ENCODE measurements at places on chromosomes 16 and 17.

GRCh38 chr16:15509593-15510535, 75.5 kb downstream of the BMERB1 start:
- no peak for DNase-seq

GRCh38 chr17:32142857-32143526, 690 bp downstream of the RHOT1 start:
- DNase-seq, result no peak

GRCh38 chr16:5738586-5738985, 641.0 kb upstream of the EEF2KMT start:
- DNase-seq, result no peak

DNA sequence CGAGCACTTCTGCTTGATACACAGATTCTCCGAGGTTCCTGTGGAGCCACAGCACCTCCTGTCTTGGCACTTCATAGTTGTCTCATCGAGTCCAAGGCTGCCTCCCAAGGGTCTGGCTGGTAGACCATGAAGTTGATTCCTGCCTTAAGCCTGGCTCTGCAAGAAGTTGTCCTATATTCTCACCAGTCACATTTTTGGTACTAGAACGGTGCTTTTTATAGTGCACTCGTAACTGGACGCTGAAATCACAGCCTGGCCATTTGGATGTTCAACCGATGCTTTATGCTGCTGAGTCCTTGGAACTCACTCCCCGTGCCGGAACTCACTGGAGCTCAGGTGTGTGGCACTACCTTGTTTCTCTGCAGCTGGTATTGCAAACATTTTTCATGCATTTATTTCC, 35.6 kb downstream of the RMI2 start:
- DNase-seq, result no peak

DNA sequence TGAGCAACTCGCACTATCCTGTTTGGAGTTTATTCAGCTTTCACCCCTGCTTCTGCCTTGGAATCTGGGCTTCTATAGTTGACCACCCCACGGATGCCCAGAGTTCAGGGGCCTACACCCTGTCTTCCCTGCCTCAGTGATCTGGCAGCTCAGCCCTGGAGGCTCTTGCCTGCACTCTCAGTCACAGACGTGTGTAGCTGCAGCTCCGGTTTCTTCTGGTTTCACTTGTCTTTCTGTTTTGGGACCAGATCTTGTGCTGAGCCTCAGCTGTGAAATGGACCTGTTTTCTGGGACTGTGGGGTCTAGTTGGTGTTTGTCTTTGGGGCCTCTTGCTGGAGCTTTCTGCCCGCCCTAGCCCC, 5.8 kb downstream of the GPT2 start:
- no peak for DNase-seq

DNA sequence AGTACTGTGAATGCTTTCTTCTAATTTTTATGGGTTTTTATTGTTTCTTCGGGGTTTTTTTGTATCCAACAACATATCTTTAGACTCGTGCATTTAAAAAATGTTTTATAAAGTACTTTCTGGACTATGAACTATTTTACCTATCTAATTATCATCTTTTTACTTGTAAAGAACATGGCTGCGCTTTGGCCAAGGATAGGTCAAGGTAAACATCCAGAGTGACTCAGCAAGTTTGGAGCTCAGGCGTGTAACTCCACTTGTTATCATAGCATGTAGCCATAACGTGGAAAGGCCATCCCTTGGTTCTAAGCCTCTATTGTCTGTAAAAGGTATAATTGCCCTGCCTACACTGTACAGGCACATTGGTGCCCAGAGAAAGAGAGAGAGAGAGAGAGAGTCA, 818.0 kb upstream of the GOT2 start:
- DNase-seq, result no peak

DNA sequence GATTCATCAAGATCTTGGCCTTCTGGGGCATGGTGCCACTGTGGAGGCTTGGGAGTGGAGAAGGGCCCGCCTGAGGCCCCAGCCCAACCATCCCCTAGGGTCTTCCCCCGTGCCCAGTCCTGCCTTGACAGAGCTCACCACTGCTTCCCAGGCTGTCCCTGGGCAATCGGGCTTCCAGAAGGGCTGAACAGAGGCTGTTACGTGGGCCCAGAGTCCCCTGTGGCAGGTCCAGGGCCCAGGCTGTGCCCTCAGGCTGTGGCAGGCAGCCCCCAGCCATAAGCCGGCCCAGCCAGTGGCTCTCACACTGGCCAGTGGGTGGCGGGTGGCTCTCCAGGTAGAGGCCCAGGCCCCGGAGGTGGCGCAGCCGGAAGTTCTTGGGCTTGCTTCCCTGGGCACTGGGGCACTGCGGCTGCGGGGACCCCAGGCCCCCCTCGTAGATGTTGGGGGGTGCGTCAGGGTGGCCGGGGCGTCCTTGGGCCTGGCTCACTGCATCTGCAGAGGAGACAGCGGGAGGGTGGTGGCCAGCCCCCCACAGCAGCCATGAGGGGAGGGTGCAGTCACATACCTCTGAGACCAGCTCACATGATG, 809 bp downstream of the C16orf90 start:
- no peak for DNase-seq

DNA sequence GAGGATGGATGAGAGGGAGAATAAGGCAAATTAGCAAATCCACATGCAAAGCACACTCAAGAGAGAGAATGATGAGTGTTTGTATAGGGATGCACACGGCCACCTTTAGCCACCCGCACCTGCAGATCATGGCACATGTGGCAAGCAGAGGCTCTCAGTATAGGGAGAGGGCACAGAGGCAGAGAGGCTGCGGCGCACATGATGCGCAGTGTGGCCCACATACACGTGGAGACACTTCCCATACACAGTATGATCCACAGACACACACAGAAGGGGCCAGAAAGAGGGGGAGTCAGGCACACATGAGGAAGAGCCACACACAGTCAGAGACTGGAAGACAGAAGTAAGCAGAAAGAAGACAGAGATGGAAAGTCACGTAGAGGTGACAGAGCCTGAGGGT, 6.5 kb upstream of the CHD3 start:
- peak; percentile 41 for DNase-seq

GRCh38 chr17:67742025-67742424, 24.3 kb downstream of the NOL11 start:
- DNase-seq, result no peak

DNA sequence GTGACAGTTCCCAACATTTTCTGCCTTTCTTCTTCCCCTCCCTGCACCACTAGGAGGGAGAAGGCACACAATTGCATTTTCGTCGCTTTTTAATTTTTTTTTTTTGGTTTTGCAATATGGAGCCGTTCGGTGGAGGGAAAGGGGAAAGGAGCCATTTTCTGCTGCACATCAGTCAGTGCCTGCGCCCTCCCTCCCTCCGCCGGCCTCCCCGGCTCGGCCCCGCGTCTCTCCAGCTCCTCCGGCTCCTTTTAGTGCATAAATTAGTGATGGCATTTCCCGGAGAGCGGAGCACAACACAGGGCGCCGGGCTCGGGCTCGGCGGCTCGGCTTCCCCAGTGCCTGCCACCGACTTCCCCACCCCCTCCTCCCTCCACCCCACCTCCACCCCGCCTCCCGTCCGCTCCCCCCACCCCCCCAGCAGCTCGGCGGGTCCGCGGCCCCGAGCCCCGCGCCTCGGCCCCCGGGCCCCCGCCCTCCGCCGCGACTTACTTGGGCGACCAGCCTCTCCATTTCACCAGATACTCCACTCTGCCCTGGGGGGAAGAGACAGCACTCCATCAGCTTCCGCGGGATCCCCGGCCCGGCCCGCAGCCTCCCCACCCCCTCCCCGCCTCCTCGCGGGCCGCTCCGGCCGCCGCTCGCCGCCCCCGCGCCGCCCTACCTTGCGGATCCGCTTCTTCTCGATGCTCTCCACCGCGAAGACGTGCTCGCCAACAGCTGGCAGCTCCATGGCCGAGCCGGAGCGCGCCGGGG, 542 bp downstream of the CBX4 start:
- DNase-seq, result peak; percentile 86

DNA sequence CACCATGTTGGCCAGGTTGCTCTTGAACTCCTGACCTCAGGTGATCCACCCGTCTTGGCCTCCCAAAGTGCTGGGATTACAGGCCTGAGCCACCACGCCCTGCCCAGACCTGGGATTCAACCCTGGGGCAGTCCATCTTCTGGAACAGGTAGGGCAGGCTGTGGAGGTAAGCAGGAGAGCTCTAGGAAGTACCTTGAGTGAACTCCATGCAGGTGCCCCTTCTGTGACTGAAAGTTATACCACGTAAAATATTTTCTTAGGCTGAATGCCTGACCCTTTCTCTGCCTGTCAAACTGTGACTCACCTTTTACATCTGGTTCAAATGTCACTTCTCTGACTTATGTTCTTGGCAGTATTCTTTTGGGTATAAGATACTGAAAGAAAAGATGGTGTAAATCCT, 86.7 kb upstream of the ELAC2 start:
- no peak for DNase-seq

- no peak for DNase-seq
These were observed 387 bp downstream of the MSI2 start for GRCh38 chr17:57256708-57257112.

GRCh38 chr16:17058471-17058870, 412.3 kb downstream of the XYLT1 start:
- DNase-seq, result no peak

- DNase-seq, result no peak
These were observed 94.8 kb upstream of the CBX4 start for GRCh38 chr17:79933863-79934652.

- DNase-seq, result peak; percentile 75
These were observed 1.1 kb downstream of the CD79B start for GRCh38 chr17:63930951-63931575.

GRCh38 chr17:13415871-13416416, 185.8 kb downstream of the HS3ST3A1 start:
- DNase-seq, result no peak

- DNase-seq, result no peak
These were observed 110.0 kb downstream of the GAS7 start for GRCh38 chr17:10088444-10088843.

GRCh38 chr16:57594531-57595031, 33.8 kb upstream of the ADGRG1 start:
- DNase-seq, result no peak

- DNase-seq, result no peak
These were observed 6.4 kb downstream of the ITGAL start for GRCh38 chr16:30478766-30479478.

DNA sequence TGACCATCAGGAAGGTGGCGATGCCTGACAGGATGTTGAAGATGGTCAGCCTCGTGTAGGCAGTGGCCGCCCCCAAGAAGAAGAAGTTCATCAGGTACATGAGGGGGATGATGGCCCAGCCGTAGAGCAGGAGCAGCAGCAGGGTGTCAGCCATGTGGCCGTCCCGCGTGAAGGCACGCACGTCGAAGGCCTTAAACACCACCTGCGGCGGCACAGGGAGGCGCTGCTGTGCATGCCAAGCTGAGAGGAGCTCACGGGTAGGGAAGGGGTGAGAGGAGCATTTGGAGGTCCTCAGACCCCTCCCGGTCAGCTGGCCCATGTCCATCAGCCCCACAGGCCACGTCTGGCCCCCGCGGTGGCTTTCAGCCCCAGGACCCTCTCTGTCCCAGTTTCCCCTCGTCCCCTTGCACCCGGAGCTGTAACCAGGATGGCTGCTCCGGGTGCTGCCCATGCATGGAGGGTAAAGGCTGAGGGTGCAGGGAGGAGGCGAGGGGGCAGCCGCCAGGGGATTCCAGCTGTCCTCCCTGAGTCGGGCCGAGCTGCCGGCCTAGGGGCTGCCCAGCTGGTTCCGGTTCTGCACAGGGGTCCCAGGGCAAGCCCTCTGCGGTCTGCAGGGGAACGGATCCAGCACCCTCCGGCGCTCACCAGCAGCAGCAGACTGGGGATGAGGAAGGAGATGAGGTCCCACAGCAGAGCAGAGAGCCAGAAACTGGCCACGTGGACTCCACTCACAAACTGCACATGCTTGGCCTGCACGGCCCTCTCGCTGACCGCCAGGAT, 17.1 kb upstream of the RNPS1 start:
- DNase-seq, result no peak

DNA sequence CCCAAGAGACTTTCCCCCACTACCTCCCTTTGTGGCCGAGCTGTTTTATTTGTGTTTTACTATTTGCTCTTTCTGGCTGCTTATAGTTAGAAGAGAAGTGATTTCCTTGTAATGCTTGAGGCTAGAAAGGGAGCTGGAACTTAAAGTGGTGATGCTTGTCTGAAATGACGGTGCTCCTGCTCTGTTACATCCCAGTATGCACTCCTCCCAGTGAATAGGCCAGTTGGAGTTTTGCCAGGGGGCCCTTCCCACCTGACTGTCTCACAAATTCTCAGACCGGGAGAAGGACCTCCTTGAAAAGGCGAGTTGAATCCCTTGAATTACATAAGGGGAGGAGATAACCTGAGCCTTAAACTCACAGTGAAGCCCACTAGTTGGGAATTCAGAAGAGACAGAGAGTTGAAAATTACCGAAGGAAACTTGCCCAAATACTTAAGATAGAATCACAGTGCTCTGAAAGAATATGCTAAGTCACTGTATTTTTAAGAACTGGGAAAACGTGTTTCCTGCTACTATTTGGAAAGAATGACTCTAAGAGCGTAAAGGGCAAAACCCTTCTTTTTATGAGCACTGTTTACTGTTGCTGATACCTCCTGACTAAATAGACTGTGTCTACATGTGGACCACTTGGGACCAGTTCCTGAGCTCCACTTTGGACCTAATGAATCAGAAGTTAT, 84.7 kb upstream of the CLEC3A start:
- DNase-seq, result no peak

GRCh38 chr17:50217591-50217990, 16.2 kb upstream of the COL1A1 start:
- no peak for DNase-seq

DNA sequence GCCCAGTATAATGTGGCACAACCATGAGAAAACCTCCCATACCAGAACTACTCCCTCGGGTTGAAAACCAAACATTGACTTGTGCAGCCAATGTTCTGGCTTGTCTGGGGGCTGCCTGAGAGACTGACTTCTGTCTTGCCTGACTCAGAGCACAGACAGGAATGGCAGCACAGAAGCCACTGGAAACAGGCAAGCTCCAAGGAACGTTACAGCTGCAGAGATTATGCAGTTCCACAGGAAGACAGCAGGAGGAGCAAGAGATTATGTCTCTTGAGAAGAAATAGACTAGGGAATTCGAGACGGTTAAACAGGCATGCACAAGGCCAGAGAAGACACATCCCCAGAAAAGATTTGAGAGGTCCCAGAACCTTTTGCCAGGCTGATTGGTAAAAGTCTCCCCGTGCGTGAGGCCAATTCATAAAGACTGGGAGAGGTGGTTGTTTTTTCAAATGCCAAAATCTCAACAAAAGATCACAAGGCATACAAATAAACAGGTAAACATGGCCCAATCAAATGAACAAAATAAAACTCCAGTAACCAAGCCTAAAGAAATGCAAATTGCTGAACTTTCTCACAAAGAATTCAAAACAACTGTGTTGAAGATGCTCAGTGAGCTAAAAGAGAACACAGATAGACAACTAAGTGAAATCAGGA, 90.6 kb upstream of the CDH5 start:
- DNase-seq, result peak; percentile 52

DNA sequence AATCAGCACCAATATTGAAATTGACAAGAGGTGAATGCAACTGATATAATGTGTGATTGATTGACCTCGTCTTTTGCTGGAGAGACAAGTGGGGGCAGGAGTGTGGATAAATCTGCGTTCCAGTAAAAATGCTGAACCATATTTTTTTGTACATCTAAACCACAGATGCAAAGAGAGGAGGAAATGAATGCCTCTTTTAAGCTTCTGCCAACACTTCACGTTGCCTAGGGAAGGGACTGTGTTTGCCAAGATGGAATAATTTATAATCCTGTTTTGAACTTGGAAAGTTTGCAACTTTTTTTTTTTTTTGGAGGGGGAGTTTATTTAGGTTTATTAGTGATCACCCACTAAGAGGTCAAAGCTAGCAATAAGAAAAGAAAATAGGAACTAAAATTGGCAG, 288.2 kb upstream of the EEF2KMT start:
- DNase-seq, result no peak
